CD4-positive, alpha-beta memory T cell (primary cell): ENCODE measurements at places on chromosomes 3 and 15.

DNA sequence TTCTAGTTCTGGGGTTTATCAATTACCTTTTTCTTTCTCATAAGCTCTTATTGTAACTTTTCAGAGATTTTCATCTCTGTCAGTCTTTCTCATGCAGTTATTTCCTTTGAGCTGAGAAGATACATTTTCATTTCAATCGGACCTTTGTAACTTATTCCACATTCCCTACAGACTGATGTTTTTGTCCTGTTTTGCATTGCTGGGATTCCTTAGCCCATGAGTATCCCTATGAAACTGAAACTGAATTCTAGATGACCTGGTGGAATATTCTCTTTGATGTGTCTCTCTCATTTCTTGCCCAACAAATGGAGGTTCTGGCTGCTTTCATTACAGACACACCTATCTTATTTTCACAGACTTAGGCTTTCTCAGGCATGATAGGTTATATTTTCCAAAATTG is 10.5 kb upstream of the EPHA6 start:
- no peak for DNase-seq

- DNase-seq, result no peak
Measured at GRCh38 chr15:35394416-35394815, 151.5 kb downstream of the DPH6 start.

GRCh38 chr3:17935222-17935621 is 192.8 kb upstream of the TBC1D5 start:
- no peak for DNase-seq

GRCh38 chr15:89958107-89958805 is 42.9 kb upstream of the ZNF710 start:
- no peak for DNase-seq

DNA sequence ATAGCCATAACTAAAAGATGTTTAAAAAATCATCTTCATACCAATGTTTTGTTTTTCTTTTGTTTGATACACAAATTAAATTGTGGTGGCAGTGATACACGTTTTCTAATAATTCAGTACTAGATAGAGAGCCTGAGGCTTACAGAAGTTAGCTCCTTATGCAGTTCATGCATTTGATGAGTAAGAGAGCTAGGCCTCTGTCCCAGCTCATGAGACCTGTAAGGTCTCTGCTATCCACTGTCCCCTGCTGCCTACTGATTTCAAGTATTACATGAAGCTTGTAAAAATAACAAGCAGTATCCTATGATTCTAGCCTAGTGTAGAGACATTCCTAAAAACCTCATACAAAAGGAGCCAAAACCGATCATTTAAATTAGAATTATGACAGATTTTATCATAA is 144.5 kb downstream of the MBNL1 start:
- DNase-seq, result no peak
